ENCODE measurements at places on chromosomes 1 and 21.
A peak's percentile ranks its signal among the peaks of the same experiment; 100 is the strongest.

DNA sequence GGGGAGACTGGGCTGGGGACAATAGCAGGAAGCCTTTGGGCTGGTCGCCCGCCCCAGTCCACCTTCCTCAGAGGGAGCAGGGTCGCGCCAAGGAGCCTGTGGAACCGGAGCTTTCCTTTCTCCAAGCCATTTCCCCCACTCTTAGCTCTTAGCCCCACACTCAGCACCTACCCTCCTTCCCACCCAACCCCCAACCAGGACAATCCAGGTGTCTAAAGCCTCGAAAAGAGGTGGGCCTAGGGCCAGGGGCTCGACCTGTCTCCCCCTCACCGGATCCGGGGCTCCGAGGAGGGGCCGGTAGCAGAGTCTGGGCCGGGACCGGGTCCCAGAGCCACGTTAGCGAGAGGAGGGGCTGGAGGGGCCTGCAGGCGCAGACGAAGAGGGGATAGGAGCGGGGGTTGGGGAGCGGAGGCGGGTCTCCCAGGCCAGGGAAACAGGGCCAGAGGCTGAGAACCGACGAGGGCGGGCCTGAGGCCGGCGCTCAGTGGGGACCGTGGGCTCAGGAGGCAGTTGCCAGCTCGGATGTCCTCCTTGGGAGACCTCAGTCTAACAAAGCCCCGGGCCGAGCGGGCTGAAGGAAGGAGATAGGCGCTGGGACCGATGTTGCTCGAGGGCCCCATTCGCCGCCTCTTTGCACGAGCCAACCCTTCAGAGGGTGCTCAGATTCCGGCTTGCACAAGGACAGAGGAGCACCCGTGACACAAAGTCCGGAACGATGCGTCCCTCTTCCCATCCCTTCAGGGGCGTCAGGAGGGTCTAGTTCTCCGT is 943 bp downstream of the SEMA6C start:
- DNase-seq: peak; percentile 62

- DNase-seq: no peak
Observed at GRCh38 chr1:21896652-21897532, 40.2 kb downstream of the HSPG2 start.

DNA sequence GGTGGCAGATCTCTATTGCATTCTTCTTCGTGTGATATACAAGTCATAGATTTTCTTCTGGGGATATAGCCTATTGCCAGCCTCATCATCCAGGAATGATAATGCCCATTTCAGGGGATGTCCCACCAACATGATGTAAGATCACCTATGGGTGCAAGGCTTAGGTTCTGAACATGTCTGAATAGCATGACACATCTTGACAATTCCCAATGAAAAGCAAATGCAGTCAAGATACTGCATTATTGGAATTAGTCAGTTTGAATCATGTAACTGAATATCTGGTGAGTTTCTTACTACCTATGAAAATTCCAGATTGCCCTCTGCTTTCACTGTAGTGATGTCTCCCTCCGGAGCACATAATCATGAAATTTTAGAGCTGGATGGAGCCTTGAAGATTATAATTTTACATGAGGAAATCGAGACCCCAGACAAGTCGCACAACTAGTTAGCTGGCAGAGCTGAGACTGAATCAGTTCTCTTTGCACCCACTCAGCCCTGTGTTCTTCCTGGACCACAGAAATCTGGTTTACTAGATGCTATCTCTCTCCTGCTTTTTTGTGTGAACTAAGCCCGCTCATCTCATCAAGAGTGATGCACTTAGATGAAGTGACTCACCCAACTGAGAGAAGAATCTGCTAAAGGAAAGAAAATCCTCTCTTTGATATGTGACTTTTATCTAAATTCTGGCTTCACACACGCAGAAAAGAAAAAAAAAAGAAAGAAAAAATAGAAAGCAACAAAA is 65.0 kb downstream of the WDR64 start:
- no peak for DNase-seq

GRCh38 chr1:71054791-71055190 is 7.2 kb upstream of the PTGER3 start:
- no peak for DNase-seq

DNA sequence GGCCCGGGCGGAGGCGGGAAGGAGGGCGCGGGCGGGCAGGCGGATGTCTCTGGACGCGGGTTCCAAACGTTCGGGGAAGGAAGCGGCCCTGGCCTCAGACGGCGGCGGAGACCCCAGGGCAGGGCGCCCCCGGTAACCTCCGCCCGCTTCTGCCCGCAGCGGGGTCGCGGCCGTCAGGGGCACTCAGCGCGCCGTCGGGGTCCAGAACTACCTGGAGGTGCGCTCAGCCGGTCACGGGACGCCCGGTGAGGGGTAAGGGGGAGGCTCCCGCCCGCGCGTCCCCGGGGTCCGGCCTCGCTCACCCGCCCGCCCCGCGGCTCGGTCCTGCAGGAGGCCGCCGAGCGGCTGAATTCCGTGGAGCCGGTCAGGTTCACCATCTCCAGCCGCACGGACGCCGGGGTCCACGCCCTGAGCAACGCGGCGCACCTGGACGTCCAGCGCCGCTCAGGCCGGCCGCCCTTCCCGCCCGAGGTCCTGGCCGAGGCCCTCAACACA is 406 bp downstream of the PUSL1 start:
- DNase-seq: no peak

DNA sequence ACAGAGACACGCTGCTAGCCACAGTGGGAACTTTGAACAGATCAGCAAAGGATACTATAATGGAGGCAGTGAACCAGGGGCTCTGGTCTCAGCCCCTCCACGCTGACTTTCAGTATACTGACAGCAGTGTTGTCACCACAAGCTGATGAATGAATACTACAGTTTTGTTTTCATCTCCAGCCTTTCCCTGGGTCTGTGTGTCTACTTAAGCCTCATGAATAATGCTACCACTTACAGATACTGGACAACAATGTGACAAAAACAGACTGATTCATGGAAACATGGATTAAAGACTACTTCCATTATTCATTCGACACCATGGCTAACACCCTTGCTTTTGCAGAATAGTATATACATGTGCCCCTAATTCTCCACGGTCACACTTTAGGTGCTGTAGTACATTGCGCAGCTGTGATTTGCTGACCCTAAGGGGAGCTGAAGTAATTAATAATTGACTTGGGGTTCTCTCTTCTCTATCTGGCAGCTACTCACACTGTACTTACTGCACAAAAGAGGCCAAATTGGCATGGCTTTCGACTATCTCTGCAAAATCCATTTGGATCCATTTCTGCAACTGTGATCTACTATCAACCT is 203.2 kb upstream of the LYPLAL1 start:
- DNase-seq: no peak

GRCh38 chr1:83055391-83056170 is 943.4 kb downstream of the TTLL7 start:
- DNase-seq: no peak

GRCh38 chr1:11671544-11672286 is 7.7 kb downstream of the FBXO6 start:
- no peak for DNase-seq

All from NCI-H345 (cell line).